Cortex of kidney (tissue), 1 donor: ENCODE measurements at places on chromosomes 3 and 15.

DNA sequence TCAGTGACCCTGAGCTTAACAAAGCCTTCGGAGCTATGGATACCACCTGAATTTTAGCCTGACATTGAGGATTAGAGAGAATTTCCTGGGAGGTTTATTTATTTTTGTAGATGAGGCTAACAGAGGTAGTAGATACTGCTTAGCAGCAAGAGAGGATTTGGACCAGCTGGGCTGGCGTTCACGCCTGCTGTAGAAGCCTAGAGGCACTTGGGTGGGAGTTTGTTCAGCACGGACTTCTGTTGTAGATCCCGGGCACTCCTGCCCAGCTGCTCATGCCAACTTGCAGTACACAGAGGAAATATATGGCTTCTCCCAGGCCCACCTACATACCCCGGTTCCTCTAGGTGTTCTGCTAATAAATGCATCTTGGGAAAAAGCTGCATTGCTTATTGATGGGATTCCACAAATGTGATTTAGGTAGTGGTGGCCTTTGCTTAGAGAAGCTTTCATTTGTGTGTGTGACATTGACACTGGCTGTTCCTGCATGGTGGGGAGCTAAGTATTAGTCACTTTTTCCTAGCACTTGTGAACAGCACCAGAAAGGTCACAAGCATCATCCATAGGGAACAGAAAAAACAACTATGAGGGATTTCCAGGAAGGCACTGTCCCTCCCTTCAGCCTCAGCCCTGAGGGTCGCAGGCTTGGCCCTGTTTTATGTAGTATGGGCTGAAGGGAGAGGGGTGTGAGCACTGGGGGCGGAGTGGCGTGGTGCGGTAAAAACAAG is 324.8 kb upstream of the LRRFIP2 start:
- DNase-seq: no peak

DNA sequence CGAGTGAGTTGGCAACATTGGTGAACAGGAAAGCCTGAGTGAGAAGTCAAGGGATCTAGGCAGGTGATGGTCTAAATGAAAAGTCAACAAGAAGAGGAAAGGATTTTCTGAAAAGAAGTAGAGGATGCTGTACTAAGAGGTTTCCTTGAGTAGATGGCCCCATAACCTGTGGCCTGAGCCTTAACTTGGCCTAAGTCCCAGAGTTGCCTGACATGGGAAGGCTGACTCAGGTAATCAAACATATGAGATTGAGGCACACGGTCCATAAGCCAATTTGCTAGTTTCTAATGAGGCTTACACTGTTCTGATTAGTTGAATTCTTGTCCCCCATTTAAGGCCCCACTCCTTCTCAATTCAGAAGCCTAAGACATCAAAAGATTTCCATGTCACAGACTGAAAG is 262.5 kb upstream of the LMCD1 start:
- no peak for DNase-seq

DNA sequence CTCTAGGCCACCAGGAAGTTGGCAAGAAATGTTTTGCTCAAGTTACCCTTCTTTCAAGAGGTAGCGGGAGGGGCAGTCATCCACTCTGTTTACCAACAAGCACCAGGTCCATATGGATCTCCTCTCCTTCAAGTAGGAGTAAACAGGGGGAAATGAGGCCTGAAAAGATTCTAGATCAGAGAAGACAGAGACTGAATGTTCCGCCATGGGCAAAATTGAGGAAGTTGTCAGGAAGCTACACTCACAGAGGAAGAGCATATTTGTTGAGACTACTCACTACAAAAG is 81.6 kb downstream of the KLF15 start:
- no peak for DNase-seq

- DNase-seq: no peak
Measured at GRCh38 chr3:126031981-126032471, 51.9 kb downstream of the SLC41A3 start.

DNA sequence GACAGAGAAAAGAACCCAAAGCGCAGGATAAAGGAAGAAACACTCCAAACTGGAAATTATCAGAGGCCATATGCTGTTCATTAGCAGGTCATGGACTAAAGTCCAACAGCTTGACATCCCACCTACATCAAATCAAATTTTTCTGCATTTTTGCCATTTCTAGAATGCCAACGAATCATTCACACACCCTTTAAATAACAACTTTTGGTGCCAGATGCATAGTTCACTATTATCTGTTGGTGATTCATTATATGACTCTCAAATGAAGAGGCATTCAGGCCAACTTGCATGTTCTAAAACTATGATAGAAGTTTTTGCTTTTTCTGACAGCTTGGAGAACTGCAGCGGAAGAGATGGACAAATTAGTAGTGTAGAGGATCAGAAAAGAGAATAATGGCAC is 529.8 kb upstream of the NAALADL2 start:
- DNase-seq: no peak

DNA sequence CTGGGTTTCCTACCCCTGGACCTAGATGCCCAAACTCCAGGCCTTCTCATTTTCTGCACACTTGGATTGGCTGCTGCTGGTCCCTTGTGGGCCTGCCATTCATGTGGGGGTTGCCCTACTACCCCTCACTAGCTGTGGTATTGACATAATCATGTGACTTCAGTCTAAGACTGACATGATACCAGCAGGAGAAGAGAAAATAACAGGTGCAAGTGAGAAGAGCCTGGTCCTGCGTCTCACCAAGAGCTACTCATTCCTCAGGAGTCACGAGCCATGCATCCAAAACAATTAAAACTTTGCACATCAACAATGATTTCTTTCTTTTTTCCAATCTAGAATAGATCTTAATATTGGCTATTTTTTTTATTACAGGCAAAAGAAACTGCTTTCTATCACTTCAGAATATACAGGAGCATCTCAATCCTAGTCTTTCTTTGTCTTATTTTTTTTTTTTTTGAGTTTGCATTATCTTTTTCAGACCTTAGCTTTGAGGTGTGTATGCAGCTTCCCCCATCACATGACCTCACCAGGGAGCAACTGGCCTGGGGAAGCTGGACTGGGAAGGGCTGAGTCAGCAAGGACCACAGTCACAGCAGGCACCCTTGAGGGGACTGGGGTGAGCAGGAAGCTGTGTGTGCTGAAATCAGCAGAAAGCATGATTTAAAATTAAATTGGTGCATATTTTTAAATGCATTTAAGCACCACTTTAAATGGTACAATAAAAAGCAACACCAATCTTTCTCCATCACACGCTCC is 27.6 kb downstream of the SLC9A9 start:
- no peak for DNase-seq

DNA sequence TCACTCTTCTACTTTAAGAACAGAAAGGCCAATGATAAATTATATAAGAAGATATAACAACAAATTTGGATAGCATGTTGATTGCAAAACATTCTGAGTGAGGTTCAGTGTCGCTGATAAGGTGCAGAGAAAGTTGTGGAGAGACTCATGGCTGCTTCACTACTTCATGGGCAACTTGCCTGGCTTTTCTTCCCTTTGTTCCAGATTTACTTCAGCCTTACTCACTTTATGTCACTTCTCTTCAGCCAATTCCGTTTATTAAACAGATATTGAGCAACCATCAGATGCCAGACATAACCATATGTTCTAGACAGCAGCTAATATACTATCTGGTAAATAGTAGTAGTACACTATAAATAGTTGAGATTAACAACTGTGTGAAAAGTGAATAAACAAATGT is 150.0 kb upstream of the CHL1 start:
- no peak for DNase-seq
